Muscle of arm (tissue), 14 donors: ENCODE measurements at places on chromosomes 11 and 22. TPM values are rescaled to one million over a fixed set of nuclear protein-coding genes. Genes with fewer than 3 reads are reported as not detected.

The NKAPD1 gene
- polyA plus RNA-seq, result 32.4 TPM

The CSRP3 gene
- polyA plus RNA-seq, result 810 TPM

The FOLR3 gene
- polyA plus RNA-seq, result not detected

DNA sequence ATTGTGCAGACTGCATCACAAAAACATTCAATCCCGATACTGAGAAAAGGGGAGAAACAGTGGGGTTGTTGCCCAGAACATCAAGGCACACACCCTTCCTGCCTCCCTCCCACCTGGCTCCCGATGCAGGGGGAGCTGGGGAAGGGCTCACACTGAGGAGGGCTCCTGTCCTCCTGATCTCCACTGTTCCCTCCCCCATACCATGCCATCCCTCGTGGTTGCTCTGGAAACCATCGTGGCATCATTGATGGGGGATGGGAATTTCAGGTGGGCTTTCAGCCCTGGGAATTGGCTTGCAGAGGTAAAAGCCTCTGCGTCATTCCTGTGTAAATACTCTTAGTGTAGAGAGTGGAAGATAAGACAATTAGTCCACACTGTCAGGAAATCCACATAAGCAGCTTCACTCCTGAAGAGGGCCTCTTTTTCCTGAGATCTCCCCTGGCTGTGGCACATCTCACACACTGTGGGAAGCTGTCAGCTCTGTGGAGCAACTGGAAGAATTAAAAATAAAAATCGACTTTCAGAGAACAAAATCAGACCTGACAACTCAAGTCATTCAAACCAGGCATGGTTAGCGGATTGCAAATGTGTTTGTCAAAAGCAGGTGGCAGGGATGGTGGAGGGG is 176.0 kb downstream of the CHST1 start:
- no peak for DNase-seq

- no peak for DNase-seq
Observed at GRCh38 chr11:61690706-61691379, 10.7 kb downstream of the DAGLA start.

- no peak for DNase-seq
Observed at GRCh38 chr11:130218501-130219070, 59.0 kb downstream of the ST14 start.

DNA sequence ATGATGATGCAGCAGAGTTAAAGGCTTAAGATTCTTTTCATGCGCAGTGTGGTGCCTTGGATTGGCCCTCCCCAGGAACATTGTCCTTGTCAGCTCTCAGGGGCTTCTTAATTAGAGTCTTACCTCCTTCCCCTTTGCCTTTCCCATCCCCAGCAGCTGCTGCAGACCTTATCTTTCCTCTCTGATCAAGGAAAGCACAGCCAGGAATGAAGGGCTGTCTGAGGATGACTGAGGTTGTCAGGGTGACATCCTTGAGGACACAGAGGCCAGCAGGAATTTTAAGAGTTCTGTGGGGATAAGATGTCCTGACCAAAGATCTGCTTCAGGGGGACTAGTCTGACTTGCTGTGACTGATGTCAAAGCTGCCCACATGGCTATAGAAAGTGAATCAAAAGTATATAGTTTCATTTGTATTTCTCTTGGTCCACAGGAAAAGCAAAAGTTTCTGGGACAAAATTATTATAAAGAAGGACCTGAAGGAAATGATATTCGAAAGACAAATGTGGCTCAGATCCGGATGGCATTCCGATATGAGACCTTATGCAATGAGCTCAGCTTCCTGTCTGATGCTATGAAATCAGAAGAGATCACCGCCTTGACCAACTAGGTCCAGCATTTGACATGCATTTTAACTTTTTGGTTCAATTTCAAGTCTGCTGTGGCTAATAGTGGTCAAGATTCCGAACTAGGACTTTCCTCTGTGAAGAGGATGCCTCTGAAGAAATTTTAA is 35.5 kb downstream of the RNF141 start:
- no peak for DNase-seq

DNA sequence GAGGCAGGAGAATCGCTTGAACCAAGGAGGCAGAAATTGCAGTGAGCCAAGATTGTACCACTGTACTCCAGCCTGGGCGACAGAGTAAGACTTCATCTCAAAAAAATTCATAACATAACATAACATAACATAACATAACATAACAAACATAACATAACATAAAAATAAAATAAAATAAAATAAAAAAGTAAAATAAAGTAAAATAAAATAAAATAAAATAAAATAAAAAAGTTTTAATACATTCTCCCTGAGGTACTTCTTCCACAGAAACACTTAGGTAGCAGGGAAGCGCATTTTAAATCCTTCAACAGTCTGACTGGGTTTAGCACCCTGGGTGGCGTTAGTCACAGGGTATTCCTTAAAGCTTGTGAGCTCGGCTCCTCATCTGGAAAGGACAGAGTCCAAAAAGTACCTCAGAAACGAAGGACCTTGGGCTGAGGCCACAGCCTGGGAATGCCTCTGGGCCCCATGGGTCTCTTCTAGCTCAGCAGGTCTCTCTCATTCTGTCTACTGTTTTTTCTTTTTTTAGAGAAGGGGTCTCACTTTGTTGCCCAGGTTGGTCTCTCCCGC is 41.7 kb downstream of the MICAL3 start:
- DNase-seq, result no peak

DNA sequence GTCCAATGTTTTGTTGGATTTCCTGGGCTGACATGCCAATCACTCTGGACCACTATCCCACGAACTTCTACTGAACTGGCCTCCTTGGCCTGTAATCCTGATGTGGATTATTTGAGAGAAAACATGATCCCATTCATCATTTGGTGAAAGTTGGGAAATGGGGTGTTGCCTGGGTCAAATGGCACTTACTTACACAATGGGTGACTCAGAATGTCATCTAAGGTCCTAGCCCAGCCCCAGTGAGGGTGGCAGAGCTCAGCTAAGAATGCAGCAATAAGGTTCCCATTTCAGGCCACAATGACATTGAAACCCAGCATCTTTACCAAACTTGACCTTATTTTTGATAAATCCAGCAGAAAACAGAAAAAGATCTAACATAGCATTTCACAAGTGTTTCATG is 8.0 kb upstream of the DSCAML1 start:
- no peak for DNase-seq

- DNase-seq, result no peak
Observed at GRCh38 chr11:91295591-91295990, 929.0 kb upstream of the FAT3 start.

GRCh38 chr11:106202935-106203620 is 125.6 kb downstream of the AASDHPPT start:
- no peak for DNase-seq

DNA sequence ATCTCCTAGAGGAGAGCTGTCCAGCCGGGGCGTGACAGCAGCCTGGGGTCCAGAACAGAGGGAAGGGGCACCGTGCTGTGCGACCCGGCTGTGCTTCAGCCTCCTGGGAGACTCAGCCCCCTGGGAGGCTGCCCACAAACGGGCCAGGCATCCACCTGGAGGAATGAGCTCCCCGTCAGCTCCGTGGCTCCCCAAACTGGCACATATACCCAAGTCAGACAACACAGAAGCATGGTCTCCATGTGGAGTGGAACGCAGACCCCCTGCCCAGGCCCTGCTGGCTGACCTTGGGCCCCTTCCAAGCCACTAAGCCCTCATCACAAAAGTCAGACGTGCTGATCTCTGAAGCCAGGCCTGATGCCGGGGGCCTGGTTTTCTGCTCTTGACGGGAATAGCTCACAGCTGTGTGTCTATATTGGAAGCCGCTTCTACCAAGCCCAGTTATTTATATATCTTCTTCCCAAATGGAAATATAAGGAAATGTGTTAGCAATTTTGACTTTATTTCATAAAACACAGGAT is 91.7 kb downstream of the BRD1 start:
- no peak for DNase-seq

- DNase-seq, result no peak
Observed at GRCh38 chr11:114160894-114161293, 101.4 kb downstream of the ZBTB16 start.

GRCh38 chr11:14773755-14774154 is 118.3 kb downstream of the CYP2R1 start:
- DNase-seq, result no peak

- no peak for DNase-seq
Observed at GRCh38 chr11:66491315-66491935, 11.2 kb downstream of the DPP3 start.

GRCh38 chr11:19985111-19985510 is 175.2 kb downstream of the DBX1 start:
- DNase-seq, result no peak

DNA sequence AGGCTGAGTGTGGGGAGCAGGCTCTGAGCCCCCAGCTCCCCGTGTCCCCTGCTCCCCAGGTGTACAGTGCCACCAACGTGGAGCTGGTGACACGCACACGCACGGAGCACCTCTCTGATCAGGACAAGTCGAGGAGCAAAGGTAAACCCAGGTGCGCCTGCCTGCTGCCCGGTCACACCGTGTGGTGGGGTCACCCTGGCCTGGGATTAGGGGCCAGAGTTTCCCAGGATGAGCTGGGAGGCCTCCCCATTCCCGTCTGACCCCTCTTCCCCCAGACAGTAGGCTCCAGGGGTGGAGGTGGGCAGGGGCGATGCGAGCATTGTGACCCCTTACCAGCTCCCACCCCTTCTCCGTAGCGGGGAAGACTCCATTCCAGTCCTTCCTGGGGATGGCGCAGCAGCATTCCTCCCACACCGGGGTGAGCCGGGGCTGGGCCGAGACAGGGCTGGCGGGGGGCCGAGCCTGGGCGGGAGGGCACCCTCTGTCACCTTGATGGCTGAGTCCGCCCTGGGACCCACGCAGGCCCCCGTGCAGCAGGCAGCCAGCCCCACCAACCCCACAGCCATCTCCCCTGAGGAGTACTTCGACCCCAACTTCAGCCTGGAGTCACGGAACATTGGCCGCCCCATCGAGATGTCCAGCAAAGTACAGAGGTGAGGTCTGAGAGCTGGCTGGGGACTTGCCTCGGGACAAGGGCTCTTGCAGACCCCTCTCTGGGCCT is 3.7 kb upstream of the SSH3 start:
- DNase-seq, result no peak

- no peak for DNase-seq
Observed at GRCh38 chr11:110929129-110929528, 216.9 kb upstream of the ARHGAP20 start.

GRCh38 chr11:23540101-23540561 is 679.9 kb upstream of the CCDC179 start:
- DNase-seq, result peak; percentile 37
